ENCODE measurements at places on chromosomes 11 and 22. TPM values are rescaled to one million over a fixed set of nuclear protein-coding genes. Genes with fewer than 3 reads are reported as not detected.
A peak's percentile ranks its signal among the peaks of the same experiment; 100 is the strongest.

GRCh38 chr11:122104341-122104740, 11.7 kb downstream of the BLID start:
- no peak for DNase-seq

The SLC22A25 gene
- total RNA-seq, result not detected

DNA sequence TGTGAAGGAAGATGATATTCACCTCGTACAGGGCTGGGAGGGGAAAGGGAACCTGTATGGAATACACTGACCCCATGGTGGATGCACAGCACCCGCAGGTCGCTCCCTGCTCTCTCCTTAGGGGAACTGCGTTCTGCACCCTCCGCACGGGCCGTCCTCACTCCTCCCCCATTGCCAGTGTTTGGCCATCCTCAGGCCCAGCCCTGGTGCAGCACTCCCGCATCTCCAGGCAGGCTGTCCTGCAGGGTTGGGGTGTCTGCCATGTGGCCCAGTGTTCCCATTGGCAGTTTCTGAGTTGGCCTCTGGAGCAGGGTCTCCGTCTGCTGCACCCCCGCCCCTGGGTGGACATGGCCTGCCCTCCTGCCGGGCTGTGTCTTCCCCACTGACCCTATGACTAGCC, 19.1 kb upstream of the PARVG start:
- peak; percentile 26 for DNase-seq

GRCh38 chr11:57373146-57373545, 7.8 kb downstream of the PRG3 start:
- no peak for DNase-seq

DNA sequence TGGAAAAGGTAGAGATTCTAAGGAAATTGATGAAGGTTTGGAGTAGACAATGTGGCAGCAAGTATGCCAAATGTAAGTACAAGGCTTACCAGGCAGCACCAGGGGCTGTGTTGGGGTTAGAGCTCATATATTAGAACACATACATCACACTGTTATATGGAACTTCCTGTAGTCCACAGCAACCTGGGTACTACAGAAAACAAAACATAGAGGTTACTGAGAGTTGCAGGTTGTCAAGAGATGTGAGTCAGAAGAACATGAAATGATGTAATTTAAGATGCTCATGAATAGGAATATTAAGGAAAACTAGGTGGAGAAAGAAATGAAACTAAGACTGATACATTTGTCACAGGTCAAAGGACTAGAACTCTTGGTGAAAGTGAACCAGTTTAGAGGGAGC, 22.0 kb downstream of the FAT3 start:
- DNase-seq, result no peak

- DNase-seq, result no peak
Measured at GRCh38 chr11:1917523-1918435, 1.7 kb upstream of the TNNT3 start.

GRCh38 chr22:20943104-20943933, 23.7 kb upstream of the AIFM3 start:
- DNase-seq, result peak; percentile 5

DNA sequence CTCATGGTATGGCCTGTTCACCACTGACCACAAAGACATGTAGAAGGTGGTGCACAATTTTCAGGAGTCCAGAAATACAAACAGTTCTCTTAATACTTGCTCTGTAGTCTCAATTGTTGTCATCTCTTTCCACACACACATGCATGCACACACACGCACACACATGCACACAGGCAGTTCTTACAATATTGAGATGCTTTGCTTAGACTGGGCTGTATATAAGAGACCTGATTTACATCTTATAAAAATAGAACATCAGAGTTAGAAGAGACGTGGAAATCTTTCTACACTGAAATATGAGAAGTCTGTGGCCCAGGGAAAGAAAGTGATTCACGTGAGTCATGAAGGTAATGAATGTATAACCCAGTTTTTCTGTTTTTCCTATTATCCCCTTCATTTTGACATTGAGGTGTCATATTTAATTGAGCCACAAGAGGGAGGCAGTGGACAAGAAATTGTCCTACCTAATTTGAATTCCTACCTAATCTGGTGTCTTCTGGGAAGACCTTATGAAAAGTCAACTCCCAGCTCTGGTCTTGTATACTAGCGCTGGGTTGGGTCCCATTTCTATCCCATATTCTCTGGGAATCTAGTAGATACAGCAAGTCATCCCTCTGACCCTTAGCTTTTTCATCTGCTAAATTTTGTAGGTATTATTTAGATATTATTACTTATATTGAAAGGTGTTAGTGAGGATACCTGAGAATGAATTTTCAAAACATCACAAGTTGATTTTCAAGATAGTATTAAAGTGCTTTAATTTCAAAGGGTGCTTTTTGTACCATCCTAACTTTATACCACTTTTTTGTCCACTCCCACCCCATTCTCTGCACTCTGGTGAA, 14.9 kb upstream of the MS4A4A start:
- DNase-seq, result no peak

GRCh38 chr11:33016654-33017053, 976 bp downstream of the DEPDC7 start:
- no peak for DNase-seq

The ASCL2 gene
- 11.9 TPM for total RNA-seq

Measured in Peyer's patch (tissue), 4 donors.